Activated T-helper 1 cell treated with anti-CD3 and anti-CD28 coated beads, Interleukin-12 subunit alpha, Interleukin-12 subunit beta, Interleukin-2, Interleukin-4 antibody, amounts not matched to agents 30 ng/mL and 10 ng/mL and 1 ng/mL, durations not matched to agents 14 hours and 24 hours and 36 hours (primary cell): ENCODE measurements at places on chromosomes 5 and 9.
A peak's percentile ranks its signal among the peaks of the same experiment; 100 is the strongest.

- no peak for DNase-seq
Measured at GRCh38 chr9:122923947-122924346, 7.4 kb downstream of the ZBTB26 start.

DNA sequence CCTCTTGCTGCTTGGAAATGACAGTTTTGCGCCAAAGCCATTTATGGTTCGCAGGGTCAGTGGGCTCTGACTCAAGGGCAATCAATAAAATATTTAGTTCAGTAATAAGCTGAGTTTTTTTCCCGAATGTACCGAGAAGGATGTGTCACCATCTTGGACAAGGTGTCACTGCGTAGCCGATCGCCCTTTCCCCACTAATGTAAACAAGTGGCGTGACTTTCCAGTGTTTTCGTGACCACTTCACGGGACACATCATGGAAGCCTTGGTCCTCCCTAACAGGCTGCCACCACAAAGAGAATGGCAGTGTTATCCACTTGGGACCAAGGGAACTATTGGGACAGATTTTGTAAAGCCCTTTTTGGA lies 16.4 kb downstream of the ISL1 start:
- no peak for DNase-seq

DNA sequence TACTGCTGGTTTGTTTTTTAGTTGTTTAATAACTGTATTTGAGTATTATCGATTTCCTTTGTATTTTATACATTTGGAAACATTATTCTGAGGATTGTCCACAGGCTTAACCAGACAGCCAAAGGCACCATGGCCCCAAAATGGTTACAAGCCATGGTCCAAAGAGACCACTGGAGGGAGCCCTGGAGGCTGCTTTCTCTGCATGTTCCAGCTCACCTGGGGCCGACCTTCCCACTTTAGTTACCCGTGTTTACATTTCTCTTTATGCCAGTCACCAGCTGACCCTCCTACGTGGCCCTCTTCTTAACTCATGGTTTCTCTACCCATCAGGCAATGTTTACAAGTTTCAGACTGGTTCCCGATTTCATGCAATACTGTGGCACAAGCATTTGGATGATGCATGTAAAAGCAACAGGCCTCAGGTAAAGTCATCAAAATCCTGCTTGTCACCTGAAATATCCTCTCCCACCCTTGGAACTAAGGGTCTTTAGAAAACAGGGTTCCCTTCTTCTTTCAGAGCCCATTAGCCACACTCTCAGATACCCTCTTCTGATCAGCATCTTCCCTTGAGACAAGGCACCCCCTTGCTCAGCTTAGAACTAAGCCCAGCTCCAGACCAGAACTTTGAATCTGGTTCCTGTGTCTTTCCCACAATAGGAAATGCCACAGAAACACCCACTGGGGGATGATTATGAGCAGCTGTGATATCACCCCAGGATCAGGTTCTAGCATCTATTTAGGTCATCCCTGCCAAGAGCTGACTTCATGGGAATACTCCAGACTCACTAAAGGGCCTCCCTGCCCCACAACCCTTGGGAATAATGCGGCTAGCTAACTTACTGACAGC lies 49.9 kb upstream of the GARNL3 start:
- peak; percentile 44 for DNase-seq

DNA sequence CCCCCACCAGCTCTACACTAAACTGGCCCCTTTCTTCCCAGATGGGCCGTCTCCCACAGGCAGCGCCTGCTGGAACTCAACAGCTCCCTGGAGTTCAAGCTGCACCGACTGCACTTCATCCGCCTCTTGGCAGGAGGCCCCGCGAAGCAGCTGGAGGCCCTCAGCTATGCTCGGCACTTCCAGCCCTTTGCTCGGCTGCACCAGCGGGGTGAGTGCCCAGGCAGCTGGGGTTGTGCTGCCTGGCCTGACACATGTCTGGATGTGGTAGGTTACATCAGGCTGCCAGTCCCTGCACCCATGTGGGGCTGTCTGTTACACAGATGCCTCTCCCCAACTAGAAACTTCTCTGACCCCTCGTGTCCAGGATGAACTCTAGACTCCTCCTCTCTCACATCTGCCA lies 9.8 kb downstream of the NHP2 start:
- DNase-seq: no peak

GRCh38 chr5:141040093-141040770 lies 10.9 kb upstream of the PCDHB1 start:
- no peak for DNase-seq

GRCh38 chr9:19423163-19423562 lies 14.4 kb downstream of the ACER2 start:
- DNase-seq: no peak

- no peak for DNase-seq
Measured at GRCh38 chr9:136328622-136329041, 1.3 kb downstream of the GPSM1 start.

- no peak for DNase-seq
Measured at GRCh38 chr9:80885894-80886293, 803.5 kb downstream of the TLE1 start.

GRCh38 chr5:1907616-1908015 lies 24.9 kb upstream of the IRX4 start:
- DNase-seq: no peak

GRCh38 chr5:94422812-94423211 lies 195.6 kb downstream of the KIAA0825 start:
- DNase-seq: no peak

DNA sequence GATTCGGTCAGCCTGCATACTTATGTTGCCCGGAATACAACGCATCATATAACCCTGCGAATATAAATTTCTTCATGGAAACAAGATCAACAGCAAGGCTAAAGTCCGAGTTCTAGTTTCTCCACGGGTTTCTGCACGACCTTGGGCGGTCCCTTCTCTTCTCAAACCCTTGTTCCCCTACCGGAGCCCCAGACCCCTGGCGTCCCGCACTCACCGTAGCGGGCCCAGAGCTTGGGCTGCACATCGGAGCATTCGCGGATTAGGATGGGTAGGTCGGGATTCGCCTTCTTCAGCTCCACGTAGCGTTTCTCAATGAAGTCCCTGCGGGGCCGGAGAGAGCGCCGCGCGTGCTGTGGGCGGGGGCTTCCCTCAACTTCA lies 399 bp downstream of the NDUFA2 start:
- DNase-seq: no peak

- DNase-seq: no peak
Measured at GRCh38 chr9:4936277-4936676, 48.8 kb upstream of the JAK2 start.

DNA sequence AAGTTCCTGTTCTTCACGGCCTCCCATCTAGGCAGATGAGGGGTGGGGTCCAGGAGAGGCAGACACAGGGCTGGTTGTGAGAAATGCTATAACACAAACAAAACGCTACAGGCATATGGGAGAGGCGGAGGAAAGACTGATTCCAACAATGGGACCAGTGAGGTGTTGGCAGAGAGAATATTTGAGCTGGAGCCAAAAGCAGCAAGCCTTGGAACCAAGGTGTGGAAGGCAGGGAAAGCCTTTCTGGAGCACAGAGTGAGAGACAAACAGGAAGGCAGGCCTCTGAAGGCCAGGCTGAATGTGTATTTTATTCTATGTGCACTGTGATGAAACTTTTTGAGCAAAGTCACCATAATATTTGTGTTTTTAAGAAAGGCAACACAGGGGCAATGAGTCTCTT lies 2.9 kb downstream of the ATPSCKMT start:
- no peak for DNase-seq

DNA sequence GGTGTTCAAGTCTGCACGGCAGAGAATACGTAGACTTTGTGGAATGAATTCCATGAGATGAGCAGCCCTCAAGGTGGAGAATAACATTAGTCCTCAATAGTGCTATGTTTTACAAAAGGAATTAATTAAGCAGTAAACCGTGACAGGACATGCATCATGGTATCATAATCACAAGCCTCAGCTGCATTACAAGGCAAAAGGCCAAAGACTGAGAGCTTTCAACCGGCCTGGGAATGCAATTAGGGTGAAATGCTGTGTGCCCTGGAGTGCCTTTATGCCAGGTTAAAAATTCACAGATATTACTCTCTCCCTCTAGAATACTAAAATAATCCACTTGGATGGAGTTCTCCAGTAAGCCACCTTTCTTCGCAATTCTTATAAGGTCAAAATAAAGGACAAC lies 270.6 kb downstream of the MLLT3 start:
- no peak for DNase-seq

- DNase-seq: no peak
Measured at GRCh38 chr9:22481566-22481965, 34.9 kb downstream of the DMRTA1 start.

DNA sequence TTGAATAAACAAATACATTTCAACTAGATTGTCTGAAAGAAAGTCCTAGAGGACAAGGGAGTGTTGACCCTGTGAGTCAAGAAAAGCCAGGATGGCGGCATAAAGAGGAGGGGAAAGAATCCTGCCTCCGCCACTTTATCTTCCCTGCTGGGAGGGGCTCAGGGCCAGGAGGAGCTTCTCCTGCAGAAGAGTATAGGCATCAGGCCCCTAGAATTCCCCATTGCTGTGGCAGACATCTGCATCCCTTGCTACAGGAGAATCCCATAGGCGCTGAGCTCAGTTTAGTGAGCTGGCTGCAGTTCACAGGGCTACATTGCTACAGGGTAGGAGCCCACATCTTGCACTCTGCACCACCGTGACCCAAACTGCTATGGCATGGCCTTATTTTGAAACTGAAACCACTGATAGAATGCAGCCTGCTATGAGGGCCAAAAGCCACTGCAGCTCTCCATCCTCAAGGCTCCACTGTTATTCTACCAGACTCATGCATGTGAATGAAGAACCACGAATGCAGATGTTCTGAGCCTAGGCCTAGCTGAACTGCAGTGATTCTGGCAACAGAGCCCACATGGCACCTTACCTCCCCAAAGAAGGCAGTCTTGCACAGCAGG lies 941.4 kb upstream of the CTNND2 start:
- no peak for DNase-seq

DNA sequence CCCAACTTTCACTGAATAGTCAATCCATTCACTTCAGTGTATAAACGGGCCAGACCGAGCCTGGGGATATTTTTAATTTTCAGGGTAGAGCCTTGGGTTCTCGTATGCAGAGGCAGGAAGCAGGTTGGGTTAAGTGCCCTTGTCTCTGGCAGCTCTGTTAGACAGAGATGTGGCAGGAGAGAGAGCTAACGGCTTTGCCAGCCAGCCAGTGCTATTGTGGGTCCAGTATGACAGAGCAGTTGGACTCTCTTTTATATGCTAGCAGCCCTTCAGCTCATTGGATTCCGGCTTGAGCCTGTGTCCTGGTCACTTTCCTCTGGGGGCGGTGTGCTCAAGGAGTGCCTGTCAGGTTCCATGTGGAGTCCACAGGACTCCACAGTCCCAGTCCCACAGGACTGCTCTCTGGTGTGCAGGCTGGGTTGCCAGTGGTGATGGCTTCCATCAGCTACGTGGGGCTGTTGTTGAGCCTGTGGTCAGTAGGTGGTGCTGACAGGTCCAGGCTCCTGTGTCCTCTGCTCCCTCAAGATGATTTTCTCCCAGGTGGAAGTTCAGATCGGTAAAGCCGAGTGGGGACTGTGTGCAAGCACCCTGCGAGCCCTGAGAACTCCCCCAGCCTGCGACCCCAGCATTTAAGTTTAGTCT lies 14.3 kb downstream of the CLTA start:
- DNase-seq: no peak

GRCh38 chr9:125591888-125592287 lies 115.1 kb downstream of the MAPKAP1 start:
- DNase-seq: no peak

GRCh38 chr5:76427206-76428140 lies 24.4 kb downstream of the IQGAP2 start:
- no peak for DNase-seq

GRCh38 chr5:37966871-37967270 lies 127.0 kb upstream of the GDNF start:
- no peak for DNase-seq

- no peak for DNase-seq
Measured at GRCh38 chr5:1540166-1540565, 16.4 kb upstream of the LPCAT1 start.

GRCh38 chr5:166758151-166758550 lies 1533.3 kb upstream of the WWC1 start:
- DNase-seq: no peak

GRCh38 chr9:94933511-94933828 lies 207.0 kb downstream of the AOPEP start:
- no peak for DNase-seq

DNA sequence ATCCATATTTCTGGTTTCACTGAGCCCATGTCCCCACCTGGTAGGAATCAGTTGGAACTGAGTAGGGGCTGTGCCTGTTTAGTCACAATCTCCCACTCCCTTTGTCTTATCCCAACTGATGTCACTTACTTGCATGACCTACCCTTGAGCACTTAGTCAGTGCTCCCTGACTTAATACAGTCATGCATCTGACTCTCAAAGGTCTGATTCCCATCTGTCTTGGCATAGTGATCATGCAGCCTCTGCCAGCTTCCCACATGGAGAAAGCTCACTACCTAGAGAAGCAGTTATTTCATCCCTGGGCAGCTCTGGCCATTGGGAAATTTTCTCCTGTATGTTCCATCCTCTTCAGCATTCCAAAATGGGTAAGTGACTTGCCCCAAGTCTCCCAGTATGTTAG lies 24.8 kb downstream of the ABLIM3 start:
- no peak for DNase-seq

DNA sequence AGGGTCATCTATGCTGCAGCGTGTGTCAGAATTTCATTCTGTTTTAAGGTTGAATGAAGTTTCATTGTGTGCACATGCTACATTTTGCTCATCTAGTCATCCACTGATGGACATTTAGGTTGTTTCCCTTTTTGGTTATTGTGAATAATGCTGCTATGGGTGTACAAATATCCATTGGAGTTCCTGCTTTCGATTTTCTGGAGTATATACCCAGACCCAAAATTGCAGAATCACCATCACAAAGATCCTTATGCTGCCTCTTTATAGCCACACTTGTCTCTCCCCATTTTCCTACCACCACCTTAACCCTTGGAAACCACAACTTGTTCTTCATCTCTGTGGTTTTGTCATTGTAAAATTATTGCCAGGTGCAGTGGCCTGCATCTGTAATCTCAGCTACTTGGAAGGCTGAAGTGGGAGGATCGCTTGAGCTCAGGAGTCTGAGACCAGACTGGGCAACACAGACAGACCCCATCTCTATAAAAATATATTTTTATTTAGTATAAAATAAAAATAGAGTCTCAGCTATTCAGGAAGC lies 166.2 kb downstream of the HSD17B3 start:
- DNase-seq: no peak

GRCh38 chr9:109852556-109852955 lies 72.6 kb downstream of the PALM2AKAP2 start:
- DNase-seq: no peak

DNA sequence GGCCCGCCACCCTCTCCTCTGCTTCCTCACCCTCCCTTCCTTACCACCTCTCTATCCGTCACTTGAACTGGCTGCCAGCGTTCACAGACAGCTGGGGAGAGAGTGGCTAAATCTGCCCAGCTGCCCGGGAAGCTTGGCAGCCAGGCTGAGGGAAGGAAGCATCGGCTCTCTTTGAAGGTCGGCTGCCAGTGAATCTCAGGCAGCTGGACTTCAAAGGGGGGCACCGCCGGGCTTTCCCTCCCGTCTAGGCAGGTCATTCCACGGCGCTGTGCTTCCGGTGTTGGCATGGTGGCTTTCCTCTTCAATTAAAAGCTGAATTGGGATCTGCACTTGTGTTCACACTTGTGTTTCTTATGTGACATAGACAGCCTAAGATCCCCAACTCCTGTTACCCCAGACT lies 174.0 kb downstream of the GDNF start:
- no peak for DNase-seq

GRCh38 chr5:177126771-177127170 lies 6.8 kb upstream of the NSD1 start:
- DNase-seq: no peak

- no peak for DNase-seq
Measured at GRCh38 chr5:143433670-143434069, 30.2 kb upstream of the NR3C1 start.
